ENCODE measurements at places on chromosomes 1 and 21. TPM values are rescaled to one million over a fixed set of nuclear protein-coding genes. Genes with fewer than 3 reads are reported as not detected.

- H3K27ac ChIP-seq: no peak overlapping the region
- H3K36me3 ChIP-seq: no peaks in the 10 kb centered on the region
- no peak for DNase-seq
- H3K27me3 ChIP-seq: peaks cover 4% of the 10 kb centered on the region
- no peak overlapping the region for H3K4me3 ChIP-seq
Measured at GRCh38 chr1:180534214-180534613, 24.6 kb upstream of the OVAAL start.

Gene RNU1-2
- 2,291 TPM for total RNA-seq

GRCh38 chr21:41840880-41841279, 38.3 kb downstream of the PRDM15 start:
- DNase-seq: no peak
- H3K36me3 ChIP-seq: peaks cover 52% of the 10 kb centered on the region
- H3K4me1 ChIP-seq: no peaks in the 10 kb centered on the region
- no peak overlapping the region for H3K27ac ChIP-seq

GRCh38 chr1:227788271-227789083, 27.0 kb upstream of the PRSS38 start:
- no peaks in the 10 kb centered on the region for H3K36me3 ChIP-seq
- H3K27ac ChIP-seq: no peak overlapping the region
- peak overlapping the region; percentile 69 for H3K4me3 ChIP-seq

Gene KCNE1
- 0.07 TPM for total RNA-seq

DNA sequence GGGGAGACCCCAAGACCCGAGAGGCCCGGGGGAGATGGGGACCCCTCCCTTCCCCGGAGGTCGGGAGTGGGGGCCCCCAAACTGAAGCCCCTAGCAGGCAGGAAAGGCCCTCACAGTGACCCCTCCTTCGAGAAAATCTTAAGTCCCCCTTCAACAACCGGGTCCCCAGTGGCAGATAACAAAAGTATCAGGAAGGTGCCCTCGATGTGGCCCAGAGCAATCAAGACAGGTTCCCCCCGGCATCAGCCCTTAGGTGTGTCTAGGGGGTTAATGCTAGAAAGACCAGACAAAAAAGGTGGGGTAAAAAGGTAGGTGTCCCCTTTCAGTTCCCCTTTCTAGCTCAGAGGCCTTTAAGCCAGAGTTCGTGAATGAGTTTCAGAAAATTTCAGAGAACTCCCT, 282 bp upstream of the ECE1 start:
- no peak for DNase-seq
- peak overlapping the region; percentile 86 for H3K4me3 ChIP-seq
- peaks cover 23% of the 10 kb centered on the region for H3K36me3 ChIP-seq
- H3K4me1 ChIP-seq: peaks cover 67% of the 10 kb centered on the region

DNA sequence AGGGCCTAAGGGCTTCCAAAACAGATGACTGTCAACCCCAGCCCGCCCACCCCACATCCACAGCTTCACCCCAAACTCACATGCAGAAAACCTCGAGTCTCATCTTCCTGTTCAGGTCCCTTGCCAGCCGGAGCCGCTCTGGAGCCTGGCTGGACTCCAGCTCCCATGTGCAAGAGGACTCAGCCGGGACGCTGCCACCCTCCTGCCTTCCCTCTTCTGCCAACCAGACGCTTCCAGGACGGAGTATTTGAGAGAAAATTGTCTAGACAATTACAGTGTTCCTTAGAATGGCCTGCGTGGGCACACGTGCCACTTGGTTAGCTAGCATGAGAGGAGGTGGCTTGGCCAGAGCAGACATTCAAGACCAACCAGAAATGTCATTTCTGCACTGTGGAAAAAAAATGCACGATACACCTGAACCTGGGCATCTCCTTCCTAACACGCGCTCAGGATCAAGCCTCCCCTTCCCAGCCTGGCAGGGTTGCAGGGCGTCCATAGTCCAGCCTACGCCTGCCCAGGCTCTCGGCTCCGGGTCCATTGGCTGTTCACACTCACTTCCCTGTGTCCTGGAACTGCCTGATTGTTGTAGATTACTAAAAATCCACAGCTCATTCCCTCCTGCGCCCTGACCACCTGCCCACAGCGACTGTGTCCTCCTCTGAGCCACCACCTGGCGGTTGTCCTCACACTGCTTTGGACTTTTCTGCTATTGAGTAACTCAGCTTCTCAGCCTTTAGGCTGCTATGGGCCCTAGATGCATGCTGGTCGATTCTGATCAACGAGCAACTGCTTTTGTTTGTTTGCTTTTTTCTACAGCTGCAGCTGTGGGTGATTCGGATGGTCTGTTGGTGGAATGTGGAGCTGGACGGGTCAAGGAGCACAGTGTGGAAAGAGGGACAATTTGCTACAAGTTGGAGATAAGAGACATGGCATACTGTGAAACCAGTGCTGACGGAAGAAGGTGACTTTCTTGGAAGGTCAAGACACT, at the start of gene CLDN14:
Gene CLDN14 (minus strand): TSS at position 708 of the 988 bp plus-strand sequence. CDS start 18,427 bp downstream, outside the sequence.
- H3K36me3 ChIP-seq: no peaks in the 10 kb centered on the region
- H3K4me3 ChIP-seq: no peak within 1 kb of the TSS
- peaks cover 5% of the 10 kb centered on the region for H3K4me1 ChIP-seq
- no peak within 1 kb of the TSS for H3K27ac ChIP-seq
- peaks cover 2% of the 10 kb centered on the region for H3K27me3 ChIP-seq

DNA sequence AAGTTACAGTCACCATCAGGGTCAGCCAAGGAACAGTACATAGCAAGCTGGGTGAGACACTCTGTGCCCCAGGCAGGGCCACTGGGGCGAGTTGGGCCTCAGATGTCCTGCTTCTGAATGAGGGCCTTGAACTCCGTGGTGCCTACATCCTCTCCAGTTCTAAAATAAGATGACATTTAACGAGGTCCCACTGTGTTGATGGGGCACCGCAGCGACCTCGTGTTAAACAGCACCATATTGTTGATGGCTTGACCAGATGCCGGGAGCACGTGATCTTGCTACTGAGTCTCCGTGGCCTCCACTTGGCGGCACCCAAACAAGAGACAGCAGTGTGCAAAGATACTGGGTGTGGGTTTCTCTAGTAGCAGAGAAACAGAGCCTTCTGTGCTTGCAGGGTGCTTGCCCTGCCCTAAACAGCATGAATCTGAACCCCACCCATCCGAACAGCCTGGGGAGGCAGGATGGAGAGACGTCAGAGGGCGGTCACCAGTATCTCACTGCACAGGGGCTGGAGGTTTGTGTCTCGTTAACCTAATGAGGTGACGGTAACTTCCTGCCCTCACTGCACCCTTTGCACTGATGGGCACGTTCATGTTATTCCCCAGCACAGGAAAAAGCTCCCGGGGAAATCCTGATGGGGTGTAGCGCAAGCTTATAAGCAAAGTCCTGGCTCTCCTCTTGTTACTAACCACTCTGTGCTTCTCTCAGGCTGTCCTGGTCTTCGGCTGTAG, 324.4 kb downstream of the AJAP1 start:
- no peak for DNase-seq
- H3K36me3 ChIP-seq: no peaks in the 10 kb centered on the region
- H3K4me1 ChIP-seq: no peaks in the 10 kb centered on the region
- H3K27ac ChIP-seq: no peak overlapping the region
- H3K4me3 ChIP-seq: no peak overlapping the region
- H3K27me3 ChIP-seq: peaks cover 15% of the 10 kb centered on the region

DNA sequence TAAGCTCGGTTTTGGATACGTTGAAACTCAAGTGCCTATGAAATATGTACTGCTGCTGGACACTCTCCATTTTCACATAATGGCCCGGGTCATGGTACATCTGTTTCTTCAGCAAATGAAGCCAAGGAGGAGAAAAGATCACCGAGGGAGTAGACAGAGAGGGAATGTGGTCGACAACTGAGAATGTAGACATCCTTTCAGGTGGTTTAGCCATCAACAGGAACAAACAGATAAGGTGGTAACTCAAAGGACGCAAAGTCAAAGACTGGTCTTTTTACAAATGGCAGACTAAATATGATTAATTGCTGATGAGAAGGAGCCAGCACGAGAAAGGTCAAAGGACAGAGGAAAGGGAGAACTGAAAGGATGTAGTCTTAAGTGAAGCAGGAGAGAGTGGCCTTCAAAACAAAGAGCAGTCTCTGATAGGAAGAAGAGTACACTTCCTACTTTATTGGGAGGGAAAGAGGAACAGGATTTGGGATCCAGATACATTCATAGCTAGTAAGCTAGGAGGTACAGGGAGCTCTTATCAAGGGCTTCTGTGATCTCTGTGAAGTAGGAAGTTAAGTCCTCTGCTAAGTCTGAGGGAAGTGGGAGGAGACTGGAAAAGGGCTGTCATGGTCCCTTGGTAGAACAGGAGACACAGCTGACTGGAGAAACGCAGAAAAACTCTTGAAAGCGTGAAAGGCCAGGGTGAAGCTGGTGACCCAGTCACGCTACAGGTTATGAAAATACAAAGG, 28.3 kb downstream of the NUP133 start:
- no peak for DNase-seq
- H3K27me3 ChIP-seq: no peaks in the 10 kb centered on the region
- H3K27ac ChIP-seq: no peak overlapping the region

DNA sequence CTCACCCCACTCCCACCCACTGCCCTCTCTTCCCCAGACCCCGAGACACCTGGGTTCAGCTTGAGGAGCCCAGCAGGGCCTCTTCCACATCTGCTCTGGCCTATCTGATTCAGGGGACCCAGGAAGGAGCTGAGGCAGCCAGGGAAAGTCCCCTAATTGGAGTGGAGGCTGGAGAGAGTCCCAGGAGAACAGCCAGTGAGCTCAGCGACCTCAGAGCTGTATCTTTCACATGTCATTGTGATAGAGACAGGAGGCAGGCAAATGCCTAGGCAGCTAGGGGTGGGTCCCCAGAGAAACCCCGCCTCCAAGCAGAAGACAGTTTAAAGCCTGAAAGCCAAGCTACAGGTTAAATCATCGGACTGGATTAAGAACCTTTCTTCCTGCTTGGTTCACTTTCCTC, 122.7 kb downstream of the MATN1 start:
- H3K4me1 ChIP-seq: no peaks in the 10 kb centered on the region
- no peak for DNase-seq
- peaks cover 4% of the 10 kb centered on the region for H3K27me3 ChIP-seq
- no peak overlapping the region for H3K4me3 ChIP-seq

- DNase-seq: no peak
- H3K36me3 ChIP-seq: no peaks in the 10 kb centered on the region
- peaks cover 41% of the 10 kb centered on the region for H3K4me1 ChIP-seq
- no peak overlapping the region for H3K4me3 ChIP-seq
- H3K27me3 ChIP-seq: no peaks in the 10 kb centered on the region
Measured at GRCh38 chr1:209742409-209743144, 13.3 kb upstream of the TRAF3IP3 start.

GRCh38 chr1:203700901-203701300, 64.1 kb upstream of the LAX1 start:
- DNase-seq: no peak
- no peaks in the 10 kb centered on the region for H3K27me3 ChIP-seq
- H3K4me3 ChIP-seq: no peak overlapping the region

- H3K4me3 ChIP-seq: no peak overlapping the region
- no peaks in the 10 kb centered on the region for H3K27me3 ChIP-seq
- H3K27ac ChIP-seq: no peak overlapping the region
- H3K36me3 ChIP-seq: no peaks in the 10 kb centered on the region
Measured at GRCh38 chr1:109316506-109316905, 9.7 kb upstream of the MYBPHL start.

Gene RGS2
- total RNA-seq: 5.1 TPM

Gene ZYG11A
- 0.11 TPM for total RNA-seq

DNA sequence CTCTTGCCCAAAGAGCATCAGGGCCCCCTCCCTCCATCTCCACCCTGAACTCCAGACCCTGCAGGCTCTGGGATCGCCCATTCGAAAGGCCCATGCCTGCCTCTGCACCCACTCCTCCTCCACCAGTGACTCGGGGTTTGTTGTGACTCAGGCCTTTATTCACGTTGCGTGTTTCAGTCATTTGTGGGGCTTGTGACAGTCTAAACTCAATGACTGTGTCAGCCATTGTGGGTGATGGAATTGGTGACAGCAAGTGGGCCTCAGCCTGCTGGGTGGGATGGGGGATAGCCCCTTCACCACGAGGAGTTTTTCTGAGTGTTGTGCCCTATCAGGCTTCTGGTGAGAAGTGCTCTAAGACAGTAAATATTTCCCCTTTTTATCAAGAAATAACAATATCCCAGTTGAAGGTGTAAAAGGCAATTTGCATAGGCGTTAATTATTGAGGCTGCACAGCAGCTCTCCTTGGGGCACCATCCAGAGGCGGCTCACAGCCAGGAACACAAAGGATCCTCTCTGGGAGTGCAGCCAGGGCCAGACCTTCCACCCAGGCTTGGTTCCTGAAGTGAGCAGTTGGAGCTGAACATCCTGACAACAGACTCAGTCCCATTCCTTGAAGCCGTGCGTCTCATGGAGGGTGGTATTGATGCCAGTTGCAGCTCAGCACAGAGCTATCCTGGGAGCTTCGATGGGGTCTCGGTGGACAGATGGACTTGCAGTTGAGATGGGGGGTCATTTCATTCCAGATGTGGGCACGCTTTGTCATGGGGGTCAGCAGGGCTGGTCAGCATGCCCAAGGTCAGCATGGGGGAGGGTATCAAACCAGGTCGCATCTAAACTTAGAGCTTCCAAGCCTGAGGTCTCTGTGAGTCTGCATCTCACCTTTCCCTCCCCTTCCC, 135.6 kb upstream of the CACNA1E start:
- H3K36me3 ChIP-seq: no peaks in the 10 kb centered on the region
- peaks cover 7% of the 10 kb centered on the region for H3K4me1 ChIP-seq
- H3K27me3 ChIP-seq: no peaks in the 10 kb centered on the region
- DNase-seq: peak; percentile 11
- no peak overlapping the region for H3K27ac ChIP-seq

GRCh38 chr1:230208619-230209261, 141.7 kb downstream of the GALNT2 start:
- peaks cover 30% of the 10 kb centered on the region for H3K36me3 ChIP-seq
- DNase-seq: peak; percentile 64
- H3K27me3 ChIP-seq: no peaks in the 10 kb centered on the region
- H3K4me3 ChIP-seq: no peak overlapping the region

DNA sequence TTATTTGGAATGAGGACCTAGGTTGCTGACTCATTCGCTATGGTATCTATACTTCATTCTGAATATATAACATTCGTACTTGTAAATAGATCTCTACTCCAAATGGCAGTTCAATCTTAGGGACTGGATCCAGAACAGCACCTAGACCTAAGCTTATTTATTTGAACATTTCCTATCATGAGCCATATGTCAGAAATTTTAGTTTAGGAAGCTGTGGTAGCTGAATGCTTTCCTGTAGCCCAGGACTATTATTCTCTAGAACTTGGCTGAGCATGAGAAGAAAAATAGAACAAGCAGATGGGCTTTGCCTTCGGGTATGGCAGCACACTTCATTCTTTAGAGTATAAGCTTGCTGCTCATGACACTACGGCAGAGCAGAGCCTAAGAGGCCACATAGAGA, 1114.4 kb upstream of the B3GALT2 start:
- H3K27ac ChIP-seq: no peak overlapping the region
- H3K4me1 ChIP-seq: peaks cover 28% of the 10 kb centered on the region
- no peak overlapping the region for H3K4me3 ChIP-seq
- H3K36me3 ChIP-seq: peaks cover 2% of the 10 kb centered on the region

- H3K36me3 ChIP-seq: no peaks in the 10 kb centered on the region
- no peaks in the 10 kb centered on the region for H3K27me3 ChIP-seq
- no peak overlapping the region for H3K4me3 ChIP-seq
- no peaks in the 10 kb centered on the region for H3K4me1 ChIP-seq
- DNase-seq: no peak
Measured at GRCh38 chr1:76140227-76140626, 65.7 kb downstream of the ST6GALNAC3 start.

Gene KRTAP19-5
- not detected for total RNA-seq

GRCh38 chr1:19013826-19014548, 57.5 kb upstream of the IFFO2 start:
- H3K36me3 ChIP-seq: no peaks in the 10 kb centered on the region
- DNase-seq: no peak
- H3K27ac ChIP-seq: no peak overlapping the region
- no peak overlapping the region for H3K4me3 ChIP-seq
- peaks cover 2% of the 10 kb centered on the region for H3K27me3 ChIP-seq
- H3K4me1 ChIP-seq: peaks cover 36% of the 10 kb centered on the region

Gene MTHFR
- 11.2 TPM for total RNA-seq

GRCh38 chr1:56967900-56968832, 2.4 kb upstream of the C8B start:
- DNase-seq: peak; percentile 42
- H3K27me3 ChIP-seq: peaks cover 12% of the 10 kb centered on the region
- no peaks in the 10 kb centered on the region for H3K4me1 ChIP-seq
- H3K27ac ChIP-seq: no peak overlapping the region

Data from activated CD4-positive, alpha-beta T cell treated with anti-CD3 and anti-CD28 coated beads for 36 hours (primary cell).